K562 (cell line): ENCODE measurements at places on chromosomes 16 and 17. TPM values are rescaled to one million over a fixed set of nuclear protein-coding genes. Genes with fewer than 3 reads are reported as not detected.

DNA sequence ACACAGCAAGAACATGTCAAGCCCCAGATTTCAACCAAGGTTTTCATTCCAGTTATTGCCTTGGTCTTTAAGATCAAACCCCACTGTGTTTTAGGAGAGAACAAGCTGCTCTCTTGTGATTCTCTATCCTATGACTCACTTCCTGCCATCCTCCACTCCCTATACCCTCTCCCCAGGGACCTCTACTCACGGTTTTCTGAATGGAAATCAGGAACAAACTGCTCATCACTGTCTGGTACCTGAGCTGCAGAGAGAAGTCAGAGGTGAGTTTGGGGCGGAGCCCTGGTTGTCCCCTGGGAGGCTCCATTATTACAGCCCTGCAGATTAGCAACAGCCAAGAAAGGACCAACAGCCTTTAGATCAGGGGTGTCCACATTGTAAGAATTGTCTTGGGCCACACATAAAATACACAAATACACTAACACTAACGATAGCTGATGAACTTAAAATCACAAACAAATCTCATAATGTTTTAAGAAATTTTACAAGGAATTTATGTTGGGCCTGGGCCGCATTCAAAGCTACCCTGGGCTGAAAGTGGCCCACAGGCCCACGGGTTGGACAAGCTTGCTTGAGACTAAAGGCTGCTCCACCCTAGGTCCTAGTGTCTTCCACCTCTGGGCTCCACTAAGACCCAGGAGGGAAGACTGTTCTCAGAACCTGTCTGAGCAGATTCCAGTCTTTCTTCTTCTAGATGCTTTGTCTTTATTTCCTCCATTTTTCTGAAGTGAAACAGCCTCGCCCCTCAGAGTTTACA, 9.7 kb downstream of the ETV4 start:
- no peak overlapping the region for H3K4me3 ChIP-seq
- no peaks in the 10 kb centered on the region for H3K27me3 ChIP-seq
- peaks cover 24% of the 10 kb centered on the region for H3K36me3 ChIP-seq
- peak overlapping the region; percentile 26; the same call in 2 of the 3 replicates for H3K27ac ChIP-seq

GRCh38 chr16:13896543-13897182, 23.3 kb upstream of the ERCC4 start:
- no peaks in the 10 kb centered on the region for H3K4me1 ChIP-seq
- H3K27me3 ChIP-seq: peaks cover 2% of the 10 kb centered on the region; the same call in 1 of the 3 replicates
- H3K4me3 ChIP-seq: no peak overlapping the region
- no peak for DNase-seq
- H3K27ac ChIP-seq: no peak overlapping the region

DNA sequence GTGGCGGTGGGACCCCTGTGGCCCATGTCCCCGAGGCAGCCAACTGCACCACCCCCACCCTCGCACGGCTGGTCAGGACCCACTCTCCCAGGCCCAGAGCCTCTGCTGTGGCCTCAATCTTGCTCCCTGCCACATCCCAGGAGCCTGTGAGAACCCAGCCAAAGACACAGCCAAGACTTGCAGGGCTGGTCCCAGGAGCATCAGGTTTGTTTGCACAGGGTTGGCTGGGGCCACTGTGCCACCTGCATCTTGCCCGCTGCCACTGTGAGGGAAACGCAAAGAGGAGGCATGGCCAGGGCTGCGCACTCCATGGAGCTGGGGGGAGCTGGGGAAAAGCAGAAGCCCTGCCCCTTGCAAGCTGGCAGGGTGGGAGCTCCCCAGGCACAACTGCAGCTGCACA, 92.5 kb downstream of the SSH2 start:
- H3K4me1 ChIP-seq: peaks cover 7% of the 10 kb centered on the region
- no peak for DNase-seq
- H3K4me3 ChIP-seq: no peak overlapping the region
- no peaks in the 10 kb centered on the region for H3K36me3 ChIP-seq
- no peaks in the 10 kb centered on the region for H3K27me3 ChIP-seq

DNA sequence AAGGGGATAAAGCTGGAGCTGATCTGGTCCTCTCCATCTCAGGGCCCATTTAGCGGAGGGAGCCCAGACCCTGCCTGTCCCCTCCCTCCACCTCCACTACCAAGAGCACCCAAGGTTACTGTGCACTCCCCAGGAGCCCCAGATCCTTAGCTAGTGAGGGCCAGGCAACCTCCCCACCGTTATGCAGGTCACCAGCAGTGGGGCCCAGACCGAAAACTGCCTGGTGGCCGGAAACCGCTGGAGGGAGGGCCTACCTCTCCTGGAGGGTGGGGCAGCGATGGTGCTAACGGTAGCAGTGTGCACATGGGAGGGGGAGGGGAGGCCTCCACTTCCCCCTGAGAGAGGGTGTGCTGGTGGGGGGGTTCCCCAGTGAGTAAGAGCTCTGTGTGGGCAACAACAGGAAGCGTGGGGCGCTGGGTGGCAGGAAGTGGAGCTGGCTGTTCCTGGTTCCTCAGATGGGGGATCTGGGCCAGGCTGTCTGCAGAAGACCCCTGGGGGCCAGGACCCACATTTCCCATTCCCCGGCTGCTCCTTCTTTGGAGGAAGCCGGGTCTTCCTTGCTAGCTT, 4.4 kb downstream of the FMNL1 start:
- H3K27ac ChIP-seq: peak overlapping the region; percentile 90
- H3K4me1 ChIP-seq: peaks cover 78% of the 10 kb centered on the region
- H3K36me3 ChIP-seq: no peaks in the 10 kb centered on the region
- DNase-seq: peak; percentile 91
- H3K27me3 ChIP-seq: no peaks in the 10 kb centered on the region
- H3K4me3 ChIP-seq: peak overlapping the region; percentile 20

FOXN1 gene
- not detected in 2 replicates for total RNA-seq

ZNF19 gene
- 1.6 and 2.0 TPM in 2 replicates for total RNA-seq

PLA2G10 gene
- not detected in 2 replicates for total RNA-seq

KCNG4 gene
- not detected in 2 replicates for total RNA-seq

DNA sequence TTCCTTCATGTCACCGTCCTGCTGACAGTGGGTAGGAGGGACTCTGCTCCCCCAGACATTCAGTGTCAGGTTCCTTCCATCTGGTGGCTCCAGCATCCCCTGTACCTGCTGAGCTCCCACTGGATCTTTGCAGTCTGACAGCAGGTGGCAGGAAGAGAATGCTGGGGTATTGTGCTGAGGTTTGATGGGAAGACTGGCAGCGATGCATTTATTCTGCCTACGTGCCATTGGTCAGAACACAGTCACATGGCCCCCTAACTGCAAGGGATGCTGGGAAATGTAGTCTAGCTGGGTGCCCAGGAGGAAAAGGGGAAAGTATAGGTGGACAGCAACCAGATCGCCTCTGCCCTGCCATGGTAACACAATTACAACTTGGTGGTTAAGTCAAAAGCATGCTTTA, 44.4 kb downstream of the IRX3 start:
- DNase-seq: peak; percentile 16
- no peaks in the 10 kb centered on the region for H3K27me3 ChIP-seq

DNA sequence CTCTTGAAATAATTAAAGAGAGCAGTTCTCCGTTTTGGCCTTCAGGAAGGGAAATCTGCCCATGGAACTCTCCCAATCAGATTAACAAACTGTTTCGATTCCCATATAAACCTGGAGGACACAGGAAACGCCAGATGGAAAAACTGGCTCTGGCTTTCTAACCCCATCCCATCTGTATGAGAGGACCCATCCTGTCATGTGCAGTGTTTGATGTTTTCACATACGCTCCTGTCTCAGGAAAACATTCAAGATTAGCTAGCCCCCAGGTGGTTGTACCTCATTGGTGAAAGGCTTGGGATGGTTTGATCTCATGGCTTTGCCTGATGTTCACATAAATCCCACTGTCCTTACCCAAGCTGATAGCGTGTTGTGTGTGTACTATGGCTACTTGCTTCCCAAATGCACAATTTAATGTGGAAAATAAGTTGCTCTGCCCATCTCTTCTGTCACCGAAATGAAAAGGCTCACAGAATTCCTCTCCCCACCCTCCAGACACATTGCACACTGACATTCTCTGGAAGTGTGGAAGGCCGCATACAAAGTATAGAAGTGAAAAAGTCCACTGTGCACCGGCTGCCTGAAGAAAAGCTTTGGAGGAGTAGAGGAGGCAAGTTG, 18.2 kb upstream of the ERN1 start:
- peaks cover 22% of the 10 kb centered on the region; the same call in 2 of the 3 replicates for H3K4me1 ChIP-seq
- no peak overlapping the region for H3K4me3 ChIP-seq
- no peak for DNase-seq
- no peaks in the 10 kb centered on the region for H3K27me3 ChIP-seq
- peaks cover 67% of the 10 kb centered on the region for H3K36me3 ChIP-seq
- peak overlapping the region; percentile 93; the same call in 2 of the 3 replicates for H3K27ac ChIP-seq

SEPTIN1 gene
- 4.2 and 5.6 TPM in 2 replicates for total RNA-seq

DNA sequence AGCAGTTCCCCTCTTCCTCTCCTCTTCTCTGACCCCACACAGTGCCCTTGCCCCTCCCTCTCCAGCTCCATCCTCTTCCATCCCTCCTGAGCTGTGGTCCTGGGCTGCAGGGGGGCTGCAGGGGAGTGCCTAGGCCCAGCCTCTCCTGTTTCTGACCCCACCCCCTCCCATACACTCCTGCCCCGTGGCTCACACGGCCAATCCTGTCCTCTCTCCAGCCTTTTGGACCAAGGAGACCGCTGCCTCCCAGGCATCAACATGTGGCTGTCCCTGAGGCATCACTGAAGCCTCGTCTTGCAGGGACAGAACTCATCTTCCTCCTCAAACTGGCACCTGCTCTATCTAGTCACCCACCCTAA, 6.7 kb downstream of the CLUH start:
- H3K27me3 ChIP-seq: no peaks in the 10 kb centered on the region
- H3K27ac ChIP-seq: no peak overlapping the region
- peaks cover 10% of the 10 kb centered on the region; the same call in 2 of the 3 replicates for H3K4me1 ChIP-seq
- H3K36me3 ChIP-seq: peaks cover 88% of the 10 kb centered on the region; the same call in 1 of the 3 replicates
- H3K4me3 ChIP-seq: no peak overlapping the region

- H3K27ac ChIP-seq: no peak overlapping the region
- peaks cover 7% of the 10 kb centered on the region; the same call in 2 of the 3 replicates for H3K27me3 ChIP-seq
- H3K4me3 ChIP-seq: no peak overlapping the region
- DNase-seq: no peak
- no peaks in the 10 kb centered on the region for H3K4me1 ChIP-seq
Measured at GRCh38 chr17:61230972-61231820, 168.4 kb upstream of the TBX2 start.

DNA sequence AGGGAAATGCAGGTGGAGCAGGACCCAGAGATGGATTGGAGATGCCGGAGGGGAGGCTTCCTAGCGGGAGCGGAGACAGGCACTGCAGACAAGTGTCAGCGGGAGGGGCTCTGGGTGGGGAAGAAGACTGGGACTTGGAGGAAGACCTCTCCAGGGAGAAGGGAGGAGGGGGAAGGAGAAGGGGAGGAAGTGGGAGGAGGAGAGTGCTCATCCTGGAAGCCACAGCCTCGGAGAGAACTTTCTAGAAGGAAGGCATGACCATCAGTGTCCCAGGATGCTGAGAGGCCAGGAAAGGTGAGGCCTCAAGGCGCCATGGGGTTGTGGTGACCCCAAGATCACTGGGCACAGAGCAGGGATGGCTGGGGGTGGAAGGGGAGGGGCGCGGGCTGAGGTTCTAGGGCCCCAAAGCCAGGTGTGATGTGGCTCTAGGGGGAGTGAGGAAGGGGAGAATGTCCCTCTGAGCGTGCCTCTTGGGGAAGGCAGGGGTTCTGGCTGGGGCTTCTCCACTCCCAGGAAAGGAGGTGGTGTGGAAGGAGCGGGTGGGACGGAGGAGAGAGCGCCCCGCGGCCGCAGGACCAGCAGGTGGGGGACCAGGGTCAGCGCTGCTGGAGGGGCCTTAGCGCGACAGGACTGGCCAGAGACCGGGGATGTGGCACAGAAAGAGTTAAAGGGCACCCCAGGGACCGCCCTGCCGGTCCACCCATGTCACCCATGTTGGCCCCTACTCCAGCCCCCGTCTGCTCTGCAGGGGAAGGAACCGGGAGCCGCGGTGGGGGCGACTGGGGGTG, 900 bp upstream of the GCGR start:
- peaks cover 54% of the 10 kb centered on the region for H3K4me1 ChIP-seq
- H3K36me3 ChIP-seq: no peaks in the 10 kb centered on the region
- H3K27ac ChIP-seq: no peak overlapping the region
- peaks cover 60% of the 10 kb centered on the region for H3K27me3 ChIP-seq

GRAP gene
- total RNA-seq: 0.07 and 0.27 TPM in 2 replicates

TRIM25 gene
- 46.6 and 49.5 TPM in 2 replicates for total RNA-seq

- no peak overlapping the region for H3K27ac ChIP-seq
- H3K4me3 ChIP-seq: no peak overlapping the region
- DNase-seq: no peak
- H3K27me3 ChIP-seq: no peaks in the 10 kb centered on the region; the same call in 2 of the 3 replicates
Measured at GRCh38 chr17:14559264-14560119, 258.6 kb downstream of the HS3ST3B1 start.

PTX4 gene
- 0.11 and 0.38 TPM in 2 replicates for total RNA-seq

DNA sequence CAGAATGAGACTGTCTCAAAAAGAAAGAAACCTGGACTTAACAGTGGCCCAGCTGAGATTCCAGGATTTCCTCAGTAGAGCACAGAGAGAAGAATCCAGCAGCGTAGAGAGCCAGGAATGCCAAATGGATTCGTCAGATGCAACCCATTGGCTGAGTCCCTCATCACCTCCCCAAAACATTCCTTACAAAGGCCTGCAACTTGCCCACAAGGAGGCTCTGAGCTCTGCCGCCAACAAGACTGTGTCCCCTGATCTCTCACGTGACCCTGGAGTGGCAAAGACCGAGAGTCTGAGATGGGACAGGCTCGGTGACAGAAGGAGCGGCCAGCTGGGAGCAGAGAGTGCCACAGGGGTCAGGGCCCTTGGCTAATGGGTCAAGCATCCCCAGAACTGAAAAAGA, 6.9 kb upstream of the CHMP6 start:
- H3K27ac ChIP-seq: no peak overlapping the region
- no peak overlapping the region for H3K4me3 ChIP-seq
- peaks cover 28% of the 10 kb centered on the region for H3K27me3 ChIP-seq
- H3K36me3 ChIP-seq: no peaks in the 10 kb centered on the region
- no peak for DNase-seq

SLC13A2 gene
- total RNA-seq: 0.13 TPM in 1 of 2 replicates, not detected in the other
